ENCODE measurements at places on chromosomes 3 and 15.

- DNase-seq: no peak
These were observed 150.2 kb downstream of the ATP10A start for GRCh38 chr15:25712961-25713355.

GRCh38 chr3:115576325-115576875 is 46.9 kb upstream of the GAP43 start:
- no peak for DNase-seq

DNA sequence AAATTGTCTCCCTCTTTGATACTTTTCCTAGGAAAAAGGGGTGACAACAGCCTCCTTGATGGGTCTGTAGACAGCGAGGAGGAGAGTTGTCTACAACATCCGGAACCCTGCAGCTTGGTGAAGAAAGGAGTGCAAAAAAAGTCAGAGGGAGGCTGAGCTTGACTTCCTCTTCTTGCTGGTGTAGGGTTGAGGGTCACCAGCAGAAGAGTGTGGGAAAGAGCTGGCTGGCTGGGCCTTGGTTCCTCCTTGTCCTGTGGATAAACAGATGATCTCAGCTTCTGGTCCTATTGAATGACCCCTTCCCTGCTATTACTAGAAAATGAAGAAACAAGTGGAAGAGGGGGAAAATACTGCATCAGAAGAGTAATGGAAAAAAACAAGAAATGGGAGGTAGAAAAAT is 20.4 kb downstream of the SLC7A14 start:
- DNase-seq: no peak

- no peak for DNase-seq
These were observed 11.1 kb downstream of the ATOSA start for GRCh38 chr15:52668133-52668532.

DNA sequence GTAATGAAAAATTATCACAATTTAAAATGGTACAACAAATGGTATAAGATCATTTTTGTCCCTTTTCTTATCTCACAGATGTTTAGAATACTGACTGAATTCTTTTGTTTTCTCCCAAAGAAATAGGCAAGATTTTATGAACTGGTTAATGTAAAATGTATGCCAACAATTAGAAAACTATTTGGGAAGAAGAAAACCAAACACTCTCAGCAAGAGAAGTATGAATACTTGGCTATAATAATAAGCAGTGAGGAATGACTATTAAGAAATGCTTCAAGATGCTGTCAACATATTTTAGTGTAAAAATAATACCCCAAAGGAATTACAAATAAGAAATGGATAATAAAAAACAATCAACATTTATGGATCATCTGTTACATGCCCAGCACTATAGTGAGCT is 18.5 kb downstream of the SHQ1 start:
- no peak for DNase-seq

DNA sequence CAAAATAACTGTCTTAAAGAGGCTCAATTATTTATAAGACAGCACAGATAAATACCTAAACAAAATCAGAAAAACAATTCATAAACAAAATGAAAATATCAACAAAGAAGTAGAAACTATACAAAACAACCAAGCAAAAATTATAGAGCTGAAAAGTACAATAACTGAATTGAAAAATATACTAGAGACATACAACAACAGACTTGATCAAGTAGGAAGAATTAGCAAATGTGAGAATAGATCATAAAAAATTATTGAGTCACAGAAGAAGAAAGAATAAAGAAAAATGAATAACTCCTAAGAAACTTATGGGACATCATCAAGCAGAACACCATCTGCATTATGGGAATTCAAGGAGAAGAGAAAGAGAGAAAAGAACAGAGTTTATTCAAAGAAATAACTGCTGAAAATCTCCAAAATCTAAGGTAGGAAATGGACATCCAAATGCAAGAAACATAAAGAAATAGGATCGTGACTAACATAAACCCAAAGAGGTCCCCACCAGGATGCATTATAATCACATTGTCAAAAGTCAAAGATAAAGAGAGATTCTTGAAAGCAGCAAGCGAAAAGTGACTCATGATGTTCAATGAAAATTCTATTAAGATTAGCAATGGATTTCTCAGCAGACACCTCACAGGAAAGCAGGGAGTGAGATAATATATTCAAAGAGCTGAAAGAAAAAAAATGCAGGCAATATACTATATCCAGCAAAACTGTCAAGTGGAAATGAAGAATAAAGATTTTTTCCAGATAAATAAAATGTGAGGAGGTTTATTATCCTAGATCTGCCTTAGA is 85.9 kb downstream of the DCLK3 start:
- no peak for DNase-seq

DNA sequence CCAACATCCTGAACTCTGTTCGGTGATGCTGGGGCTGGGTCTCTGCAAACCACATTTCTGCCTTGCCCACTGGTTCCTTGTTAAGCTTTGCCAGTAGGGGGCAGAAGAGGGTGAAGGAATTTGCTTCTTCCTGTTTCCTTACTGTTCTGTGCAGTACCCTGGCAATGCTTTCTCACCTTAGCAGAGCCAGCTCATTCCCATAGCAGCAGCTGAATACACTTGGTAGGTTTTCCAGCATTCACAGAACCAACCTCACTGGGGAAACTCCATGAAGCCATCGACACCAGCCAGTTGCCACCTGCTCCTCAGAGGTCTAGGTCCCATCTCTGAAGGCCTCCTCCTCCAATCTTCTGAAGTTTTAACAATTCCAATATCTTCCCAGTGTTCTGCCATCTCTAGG is 308.4 kb downstream of the PDCD6IP start:
- peak; percentile 44 for DNase-seq

GRCh38 chr15:37720267-37720666 is 214.2 kb upstream of the TMCO5A start:
- DNase-seq: no peak

DNA sequence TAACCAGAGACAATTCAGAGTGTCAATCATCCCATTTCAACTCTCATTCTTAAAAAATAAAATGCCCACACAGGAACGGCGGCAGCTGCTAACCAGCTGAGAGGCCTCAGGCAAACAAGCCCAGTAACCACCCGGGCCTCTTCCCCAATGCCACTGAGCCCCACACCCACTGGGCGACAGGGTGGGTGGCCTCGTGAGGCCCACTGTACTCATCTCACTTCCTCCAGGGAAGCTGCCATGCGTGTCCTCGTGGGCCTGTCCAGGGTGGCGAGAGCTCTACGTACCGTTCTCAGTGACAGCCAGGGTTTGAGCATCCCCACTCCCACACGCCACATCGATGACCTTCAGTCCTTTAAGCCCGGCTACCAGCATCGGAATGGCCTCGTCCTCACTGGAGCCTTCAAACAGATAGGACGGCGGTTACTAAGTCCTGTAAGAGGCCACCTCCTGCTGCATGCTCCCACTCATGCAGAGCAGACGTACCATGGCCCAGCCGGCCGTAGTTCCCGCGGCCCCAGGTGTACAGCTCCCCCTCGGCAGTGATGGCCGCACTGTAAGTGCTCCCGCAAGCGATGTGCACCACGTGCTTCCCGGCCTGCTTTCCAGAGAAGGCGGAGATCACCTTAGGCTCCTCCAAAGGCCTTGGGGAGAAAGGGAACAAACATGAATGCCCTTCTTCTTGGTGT is 56.5 kb downstream of the HERC2 start:
- no peak for DNase-seq

- DNase-seq: no peak
These were observed 13.8 kb downstream of the PROK2 start for GRCh38 chr3:71771126-71771525.

Measured in progenitor cell of endocrine pancreas (in vitro differentiated cells).